Activated CD4-positive, alpha-beta T cell treated with anti-CD3 and anti-CD28 coated beads, Interleukin-2, amount 10 ng/mL, durations not matched to agents 7 days and 5 days (primary cell): ENCODE measurements at places on chromosomes 13 and 19.

GRCh38 chr13:22120646-22121045 is 449.8 kb downstream of the FGF9 start:
- no peak for DNase-seq

- DNase-seq = no peak
These were observed 13.5 kb upstream of the ZNF554 start for GRCh38 chr19:2805991-2806649.

GRCh38 chr13:113889467-113889866 is 25.6 kb upstream of the GAS6 start:
- DNase-seq = no peak

DNA sequence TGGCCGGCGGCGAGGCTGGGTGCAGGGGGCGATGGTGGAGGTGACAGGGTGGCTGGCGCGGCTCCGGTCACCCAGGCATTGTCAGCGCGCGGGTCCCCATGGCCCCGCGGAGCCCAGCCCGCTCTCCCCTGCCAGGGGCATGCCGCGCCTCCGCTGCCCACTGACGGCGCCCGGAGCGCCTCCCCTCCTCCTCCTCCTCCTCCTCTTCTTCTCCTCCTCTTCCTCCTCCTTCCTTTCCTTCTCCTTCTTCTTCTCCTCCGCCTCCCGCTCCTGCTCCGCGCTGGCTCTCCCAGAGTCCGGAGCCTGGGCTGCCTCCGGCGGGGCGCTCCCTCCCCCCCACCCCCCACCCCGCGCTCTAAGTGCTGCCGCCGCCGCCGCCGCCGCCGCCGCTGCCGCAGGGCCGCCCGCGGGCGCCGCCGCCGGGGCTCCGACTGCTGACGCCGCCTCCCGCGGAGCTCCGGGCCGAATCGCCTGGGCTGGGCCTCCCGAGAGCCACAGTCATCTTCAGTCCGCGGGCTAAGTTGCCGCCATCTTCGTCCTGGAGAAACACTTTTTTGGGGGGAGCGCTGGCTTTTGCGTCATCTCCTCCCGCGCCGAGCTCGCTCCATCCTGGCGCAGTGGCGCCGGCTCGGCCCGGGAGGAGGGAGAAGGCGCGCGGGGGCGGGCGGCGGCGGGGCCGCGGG is 348.3 kb downstream of the LIG4 start:
- no peak for DNase-seq

DNA sequence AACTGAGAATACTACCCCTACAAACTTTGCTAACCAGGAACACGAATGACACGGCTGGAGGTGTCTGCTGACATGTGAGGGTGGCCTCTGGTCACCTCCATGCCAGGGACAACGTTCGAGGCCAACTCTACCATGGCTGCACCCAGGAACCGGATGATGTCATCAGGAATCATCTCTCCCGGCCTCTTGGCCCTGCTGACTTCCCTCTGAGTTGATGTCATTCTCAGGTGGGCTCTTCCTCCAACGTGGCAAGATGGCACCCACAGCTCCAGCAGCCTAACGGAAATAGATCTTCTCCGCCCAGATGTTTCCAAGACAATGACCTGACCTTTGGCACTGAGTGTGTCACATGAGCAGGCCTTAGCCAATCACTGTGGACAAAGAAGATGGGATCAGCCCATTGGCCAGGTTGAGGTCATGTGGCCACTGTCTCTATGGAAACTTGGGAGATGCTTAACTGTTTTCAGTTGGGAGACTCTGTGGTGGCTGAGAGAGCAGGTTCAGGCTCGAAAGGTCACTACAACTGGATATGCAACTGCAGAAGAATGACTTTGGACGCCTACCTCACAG is 15.0 kb downstream of the MBD3L2B start:
- no peak for DNase-seq

GRCh38 chr19:29988351-29988750 is 46.3 kb downstream of the URI1 start:
- DNase-seq = no peak

DNA sequence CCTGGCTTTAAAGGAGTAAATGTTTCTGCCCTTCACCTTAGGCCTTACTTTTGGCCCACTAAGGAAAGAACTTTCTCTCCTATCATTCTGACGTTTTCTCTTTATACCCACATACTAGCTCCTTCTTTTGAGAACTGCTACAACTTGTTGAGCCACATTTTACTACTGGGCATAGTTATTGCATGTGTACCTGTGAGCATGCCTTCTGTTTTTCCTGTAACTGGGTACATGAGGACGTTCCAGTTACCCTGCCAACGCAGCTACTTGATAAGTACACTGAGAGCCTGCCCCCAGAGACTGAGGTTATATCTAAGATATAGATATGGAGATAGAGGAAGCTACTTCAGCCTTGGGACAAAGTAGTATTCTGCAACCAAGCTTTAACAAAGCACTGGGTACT is 3.5 kb downstream of the CCDC169 start:
- DNase-seq = no peak

DNA sequence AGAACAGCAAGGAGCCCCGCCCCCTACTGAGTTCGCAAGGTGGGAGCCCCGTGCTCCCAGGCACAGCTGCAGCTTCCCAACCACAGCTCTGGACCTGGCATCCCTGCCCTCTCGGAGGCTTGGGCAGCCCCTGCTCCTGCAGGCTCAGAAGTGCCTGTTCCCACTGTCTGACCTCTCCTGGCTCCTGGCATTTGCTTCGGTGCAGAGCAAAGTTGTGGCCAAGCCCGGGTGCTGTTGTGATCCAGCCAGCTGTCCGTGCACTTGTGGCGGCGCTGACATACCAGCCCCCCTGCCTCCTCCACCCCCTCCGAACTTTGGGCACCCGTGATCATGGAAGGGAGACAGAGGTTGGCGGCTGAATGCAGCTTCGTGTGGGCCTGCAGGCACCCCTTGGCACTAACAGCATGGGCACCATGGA is 1386.8 kb downstream of the PCDH9 start:
- no peak for DNase-seq

DNA sequence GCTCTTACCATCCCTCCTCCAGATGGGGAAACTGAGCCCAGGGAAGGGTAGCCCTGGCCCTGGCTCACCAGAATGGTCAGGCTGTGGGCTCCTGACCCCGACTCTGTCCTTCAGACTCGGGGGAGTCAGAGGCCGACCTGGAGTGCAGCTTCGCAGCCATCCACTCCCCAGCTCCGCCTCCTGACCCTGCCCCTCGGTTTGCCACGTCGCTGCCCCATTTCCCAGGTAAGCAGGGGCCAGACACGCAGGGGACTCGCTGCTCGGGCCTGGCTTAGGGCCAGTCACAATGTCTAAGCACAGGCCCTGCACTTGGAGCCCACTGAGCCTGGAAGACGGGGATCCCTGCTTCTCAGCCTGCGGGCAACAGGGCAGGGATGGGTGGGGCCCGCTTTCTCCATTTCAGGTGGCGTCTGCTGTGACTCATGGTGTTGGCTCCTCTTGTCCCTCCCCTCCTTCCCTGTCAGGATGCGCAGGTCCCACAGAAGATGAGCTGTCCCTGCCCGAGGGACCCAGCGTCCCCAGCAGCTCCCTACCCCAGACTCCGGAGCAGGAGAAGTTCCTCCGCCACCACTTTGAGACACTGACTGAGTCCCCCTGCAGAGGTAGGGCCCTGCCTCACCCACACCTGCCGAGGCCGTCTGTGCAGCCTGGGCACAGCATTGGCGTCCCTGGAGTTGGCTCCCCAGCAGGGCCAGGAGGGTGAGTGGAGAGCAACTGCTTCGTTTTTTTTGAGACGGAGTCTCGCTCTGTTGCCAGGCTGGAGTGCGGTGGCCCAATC is 9.2 kb upstream of the OVOL3 start:
- no peak for DNase-seq

DNA sequence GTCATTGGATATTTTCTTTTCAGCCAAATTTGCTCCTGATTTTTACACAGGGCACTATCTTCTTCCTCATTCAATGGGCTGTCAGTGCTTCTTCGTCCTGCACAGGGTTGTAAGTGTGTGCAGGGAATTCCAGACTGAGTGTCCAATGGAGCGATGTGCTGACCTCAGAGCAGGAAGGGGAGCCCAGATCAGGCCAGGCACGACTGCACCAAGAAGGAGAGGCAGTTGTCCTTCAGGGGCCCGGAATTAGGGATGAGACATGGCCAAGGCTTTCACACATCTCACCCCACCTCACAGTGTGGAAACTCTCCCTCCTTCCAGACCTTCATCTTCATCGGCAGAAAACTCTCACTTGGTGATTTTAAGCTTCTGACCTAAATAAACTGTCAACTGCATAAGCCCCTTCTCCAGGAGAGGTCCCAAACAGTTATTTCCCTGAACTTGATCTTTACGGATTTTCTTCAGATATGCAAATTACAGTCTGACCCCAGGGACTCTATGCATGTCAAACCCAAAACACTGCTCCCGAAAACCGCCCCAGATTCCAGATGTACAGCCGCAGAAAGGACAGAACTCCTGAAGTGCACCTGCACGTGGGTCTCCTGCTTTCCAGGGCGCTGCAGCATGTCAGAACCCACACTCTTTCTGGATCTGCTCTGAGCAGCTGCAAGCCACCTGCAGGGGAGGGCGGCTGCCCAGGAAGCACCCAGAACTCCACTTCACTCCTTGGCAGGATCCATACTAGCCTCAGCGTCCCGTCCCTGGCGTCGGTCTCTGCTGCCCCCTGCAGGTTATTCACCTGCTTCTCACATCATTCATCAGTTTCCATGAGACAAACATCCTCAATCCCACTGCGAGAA is 625 bp upstream of the ZNF20 start:
- DNase-seq = peak; percentile 89

- no peak for DNase-seq
These were observed 955.4 kb downstream of the EFNB2 start for GRCh38 chr13:105579821-105580710.

DNA sequence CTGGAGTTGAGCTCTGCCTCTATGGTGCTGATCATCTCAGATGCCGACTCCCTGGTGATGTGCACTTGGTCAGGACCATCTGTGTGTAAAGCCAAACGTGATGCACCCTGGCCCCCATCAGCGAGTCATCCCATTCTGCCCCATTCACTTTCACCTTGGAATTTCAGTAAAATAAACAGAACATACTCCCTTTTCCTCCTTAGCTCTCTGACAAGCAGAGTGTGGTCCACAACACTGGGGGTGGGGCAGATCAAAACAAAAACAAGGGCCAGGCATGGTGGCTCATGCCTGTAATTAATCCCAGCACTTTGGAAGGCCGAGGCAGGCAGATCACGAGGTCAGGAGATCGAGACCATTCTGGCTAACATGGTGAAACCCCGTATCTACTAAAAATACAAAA is 12.3 kb downstream of the CEACAM20 start:
- no peak for DNase-seq

GRCh38 chr13:32036126-32036695 is 4.6 kb downstream of the FRY start:
- no peak for DNase-seq

GRCh38 chr19:50921426-50922316 is 10.5 kb upstream of the KLK4 start:
- no peak for DNase-seq

GRCh38 chr13:114229506-114229905 is 5.2 kb upstream of the CDC16 start:
- DNase-seq = no peak

GRCh38 chr19:22604571-22605274 is 29.4 kb upstream of the ZNF492 start:
- DNase-seq = no peak

- no peak for DNase-seq
These were observed 3.0 kb downstream of the KLK5 start for GRCh38 chr19:50949861-50950260.

DNA sequence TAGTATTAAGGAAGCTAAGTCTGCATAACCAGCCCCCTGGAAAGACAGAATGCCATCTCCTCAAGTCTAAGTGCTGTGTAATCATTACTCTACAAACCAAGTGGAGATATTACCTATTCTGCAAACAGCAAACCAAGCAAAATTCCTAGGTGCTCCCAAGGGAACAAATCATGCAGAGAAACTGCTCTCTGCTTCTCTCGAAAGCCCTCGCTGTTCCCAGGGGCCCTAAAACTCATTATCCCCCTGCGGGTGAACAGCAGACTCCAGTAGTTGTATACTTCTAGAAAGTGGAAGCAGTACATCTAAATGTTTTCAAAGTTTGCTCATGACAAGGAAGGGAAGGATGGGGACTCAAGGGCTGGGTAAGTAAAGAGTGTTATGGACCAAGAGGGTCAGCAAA is 3.2 kb downstream of the DLEU7 start:
- no peak for DNase-seq

- no peak for DNase-seq
These were observed 632 bp downstream of the NPAS1 start for GRCh38 chr19:47020132-47020805.

GRCh38 chr13:98445340-98446233 is 131.3 kb downstream of the STK24 start:
- DNase-seq = peak; percentile 76

DNA sequence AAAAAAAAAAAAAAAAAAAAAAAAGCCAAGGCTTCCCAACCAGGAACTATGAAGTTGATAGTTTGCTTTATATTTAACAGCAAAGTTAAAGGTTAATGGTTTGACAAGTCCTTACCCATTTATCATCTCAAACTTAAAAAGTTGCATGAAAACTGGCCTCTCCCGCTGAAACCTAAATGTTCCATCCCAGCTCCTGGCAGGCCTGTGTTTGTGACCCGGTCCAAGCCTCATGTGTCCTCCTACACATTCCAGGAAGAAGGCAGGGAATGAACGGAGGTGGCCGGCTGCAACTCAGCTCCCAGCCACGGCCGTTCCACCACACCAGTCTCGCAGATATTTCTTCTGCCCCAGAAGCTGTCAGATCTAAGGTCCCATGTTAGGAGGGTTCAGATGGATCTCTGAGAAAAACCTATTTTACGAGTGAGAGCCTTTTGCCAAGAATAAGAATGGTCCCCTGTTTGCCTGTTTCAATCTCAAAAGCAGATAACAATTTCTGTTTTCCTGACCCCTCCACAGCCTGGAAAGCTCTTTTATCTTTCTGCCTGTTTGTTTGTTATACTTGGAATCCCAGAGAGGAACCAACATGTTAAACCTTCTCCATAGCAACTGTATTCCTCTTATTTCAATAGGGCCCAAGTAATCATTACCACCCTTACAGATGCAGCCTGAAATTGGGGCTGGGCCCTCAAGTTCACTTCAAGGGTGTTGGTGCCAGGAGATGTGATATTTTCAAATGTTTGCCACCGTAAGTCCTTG is 56.5 kb downstream of the KCTD12 start:
- DNase-seq = no peak

DNA sequence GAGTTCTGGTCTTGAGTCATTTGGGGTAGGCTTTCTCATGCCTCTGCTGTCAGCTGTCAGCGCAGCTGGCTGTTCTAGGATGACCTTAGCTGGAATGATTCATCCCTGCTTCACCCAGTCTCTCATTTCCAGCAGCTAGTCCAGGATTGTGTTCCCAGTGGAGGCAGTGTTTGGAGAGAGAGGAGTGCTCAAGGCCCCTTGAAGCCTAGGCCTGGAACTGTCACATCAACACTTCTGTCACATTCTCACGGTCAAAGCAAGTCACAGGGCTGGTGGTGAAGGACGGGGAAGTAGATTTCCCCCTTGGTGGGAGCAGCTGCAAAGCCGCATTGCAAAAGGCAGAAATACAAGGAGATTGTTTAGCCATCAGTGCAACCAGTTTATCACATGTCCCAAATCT is 15.2 kb downstream of the TPT1 start:
- DNase-seq = no peak

- DNase-seq = no peak
These were observed 61.5 kb upstream of the TDRD3 start for GRCh38 chr13:60335531-60335930.

GRCh38 chr19:35733180-35734125 is 8.8 kb downstream of the IGFLR1 start:
- DNase-seq = no peak

GRCh38 chr13:79909644-79910043 is 428.7 kb downstream of the NDFIP2 start:
- no peak for DNase-seq
